ENCODE measurements at places on chromosomes 6 and 20.

- no peak for DNase-seq
Measured at GRCh38 chr6:39999006-39999867, 65.0 kb upstream of the MOCS1 start.

- no peak for DNase-seq
Measured at GRCh38 chr6:122143813-122144601, 255.4 kb upstream of the HSF2 start.

DNA sequence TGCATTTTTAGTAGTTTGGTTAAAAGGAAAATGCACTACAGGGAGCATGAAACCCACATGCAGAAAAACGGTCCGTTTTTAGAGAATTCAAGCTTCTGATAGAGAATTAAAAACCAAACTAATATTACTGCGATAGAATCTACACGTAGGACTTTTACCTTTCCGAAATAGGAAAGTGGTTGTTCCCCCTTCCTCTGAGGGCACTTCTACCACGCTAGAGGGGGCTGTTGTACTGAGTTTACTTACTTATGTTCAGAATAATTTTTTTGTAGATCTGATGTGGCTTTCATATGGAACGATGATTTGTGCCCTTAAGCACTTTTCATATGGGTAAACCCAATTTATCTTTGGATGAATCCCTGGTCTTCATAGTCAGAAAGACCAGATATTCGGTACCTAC lies 264.3 kb upstream of the PLN start:
- no peak for DNase-seq

DNA sequence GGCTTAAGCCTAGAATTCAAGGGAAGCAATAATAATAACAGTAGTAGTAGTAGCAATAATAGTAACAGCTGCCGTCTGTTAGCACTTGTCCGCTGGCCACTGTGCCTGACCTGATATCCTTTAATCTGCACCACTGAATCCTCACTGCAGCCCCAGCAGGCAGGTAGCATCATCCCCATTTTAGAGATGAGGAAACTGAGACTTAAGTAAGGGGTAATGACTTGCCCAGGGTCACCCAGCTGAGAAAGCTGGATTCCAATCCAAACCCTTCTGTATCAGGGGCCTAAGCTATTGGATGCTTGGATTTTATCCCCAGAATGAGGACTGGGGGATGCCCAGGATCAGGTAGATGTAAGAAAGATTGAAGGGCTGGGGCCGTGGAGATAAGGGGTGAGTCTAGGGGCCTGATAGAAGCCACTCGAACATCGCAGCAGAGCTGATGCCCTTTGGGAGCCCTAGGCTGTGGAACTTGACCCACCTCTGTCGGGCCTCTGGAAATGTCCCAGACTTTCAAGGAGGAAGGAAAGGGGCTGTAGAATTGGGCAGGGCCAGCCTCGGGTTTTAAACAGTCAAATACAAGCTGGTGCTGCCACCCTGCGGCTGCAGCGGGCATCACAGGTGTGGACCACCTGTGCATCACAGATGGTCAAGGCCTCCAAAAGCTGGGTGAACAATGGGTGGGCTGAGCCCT lies 102.1 kb upstream of the MYL9 start:
- DNase-seq = no peak

- DNase-seq = no peak
Measured at GRCh38 chr20:34318609-34319443, 15.7 kb upstream of the AHCY start.

- no peak for DNase-seq
Measured at GRCh38 chr20:2305029-2305428, 9.2 kb downstream of the TGM3 start.

DNA sequence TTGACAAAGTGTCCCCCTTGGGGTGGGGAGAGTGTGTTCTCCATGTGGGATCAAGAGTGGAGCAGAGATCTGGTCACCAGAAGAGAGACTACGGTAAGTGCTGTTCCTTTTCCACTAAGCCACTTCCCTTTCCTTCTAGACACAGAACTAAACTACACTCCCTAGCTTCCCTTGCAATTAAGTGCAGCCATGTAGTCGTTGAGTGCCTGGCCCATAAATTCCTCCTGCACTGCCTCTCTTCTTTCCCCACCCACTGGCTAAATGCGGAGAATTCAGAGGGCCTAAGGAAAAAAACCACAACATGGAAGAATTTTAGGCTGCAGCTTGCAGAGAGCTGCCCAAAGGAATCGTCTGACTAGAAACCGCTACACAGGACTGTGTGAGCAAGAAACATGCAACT lies 1.5 kb downstream of the WDR27 start:
- no peak for DNase-seq

- DNase-seq = no peak
Measured at GRCh38 chr6:26016963-26017631, 54.5 kb downstream of the TRIM38 start.

DNA sequence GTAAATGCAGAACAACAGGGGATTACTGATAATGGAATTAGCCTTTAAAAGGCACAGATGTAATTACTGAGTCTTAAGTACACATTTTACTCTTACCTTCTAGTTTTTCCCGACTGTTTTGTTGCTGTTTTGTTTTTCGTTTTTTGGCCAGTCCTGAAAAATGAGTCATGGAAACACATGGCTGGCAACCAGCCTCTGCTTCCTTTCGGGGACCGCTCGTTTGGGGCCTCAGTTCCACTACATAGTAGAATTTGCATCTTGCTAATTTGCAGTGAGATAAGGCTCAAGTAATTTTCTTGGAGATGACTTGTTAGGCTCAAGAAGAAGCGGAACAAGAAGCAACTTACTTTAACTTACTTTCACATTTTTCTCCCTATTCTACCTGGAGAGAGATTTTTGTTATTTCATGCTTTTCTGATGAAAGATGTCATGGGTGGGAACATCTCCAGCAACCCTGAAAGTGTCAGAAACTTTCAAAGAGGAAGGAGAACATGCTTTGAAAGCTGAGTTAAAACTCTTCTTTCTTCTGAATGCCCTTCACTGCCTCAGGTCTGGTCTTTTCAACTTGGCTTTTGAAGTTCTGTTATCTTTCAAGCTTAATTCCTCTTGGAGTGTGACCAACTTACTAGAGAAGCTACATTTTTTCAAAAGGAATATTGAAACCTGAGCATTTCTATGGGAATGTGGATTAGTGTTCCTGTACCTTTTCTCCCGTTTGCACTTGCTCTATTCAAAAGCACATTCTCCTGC lies 71.5 kb upstream of the HDAC2 start:
- DNase-seq = no peak

GRCh38 chr20:58646257-58646656 lies 4.8 kb upstream of the STX16 start:
- no peak for DNase-seq

DNA sequence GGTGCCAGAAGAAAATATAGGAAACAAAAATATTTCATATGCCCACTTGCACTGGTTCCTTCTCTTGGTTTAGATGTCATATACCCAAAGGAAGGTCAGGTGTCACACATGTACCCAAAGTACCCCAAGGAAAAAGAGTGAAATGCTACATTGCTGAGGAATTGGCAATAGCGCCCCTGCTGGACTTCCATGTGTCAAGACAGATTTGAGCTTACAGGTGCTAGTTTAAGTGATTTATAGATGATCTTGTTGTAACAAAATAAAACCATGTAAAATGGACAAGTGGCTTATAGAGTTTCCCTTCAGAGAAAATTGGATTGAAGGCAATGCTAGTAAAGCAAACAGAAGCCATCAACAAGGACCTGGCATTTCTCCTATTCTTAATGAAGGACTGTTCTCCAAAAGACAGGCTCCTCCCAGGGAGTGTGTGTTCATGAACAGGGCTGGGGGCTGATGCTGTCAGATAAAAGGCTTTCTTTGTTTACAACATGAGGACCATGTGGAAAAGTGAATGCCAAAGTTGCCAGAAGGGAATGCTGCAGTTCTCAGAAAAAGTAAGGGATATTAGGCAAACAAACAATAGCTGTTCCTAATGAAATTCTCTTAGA lies 64.3 kb upstream of the PAK5 start:
- no peak for DNase-seq

GRCh38 chr20:35604449-35604747 lies 11.2 kb upstream of the SPAG4 start:
- DNase-seq = no peak

GRCh38 chr6:168585441-168585840 lies 144.5 kb downstream of the SMOC2 start:
- DNase-seq = no peak

Measured in iPS DF 19.7 (cell line).